ENCODE measurements at places on chromosomes 7 and 10. TPM values are rescaled to one million over a fixed set of nuclear protein-coding genes. Genes with fewer than 3 reads are reported as not detected.

The TSPAN14 gene
- 50.4 TPM for total RNA-seq

The TMEM176A gene
- not detected for total RNA-seq

The GLI3 gene
- total RNA-seq = 4.2 TPM

The OR2F1 gene
- total RNA-seq = not detected

The SPDYE9 gene
- not detected for total RNA-seq

The DMBT1 gene
- 0.27 TPM for total RNA-seq

The TMEM178B gene
- under 0.01 TPM for total RNA-seq

The MYL10 gene
- not detected for total RNA-seq

The GJD4 gene
- total RNA-seq = not detected

The CPN1 gene
- not detected for total RNA-seq

The MMRN2 gene
- total RNA-seq = 24.7 TPM

The PYROXD2 gene
- total RNA-seq = 1.5 TPM

The SRRT gene
- 90.3 TPM for total RNA-seq

The SPDYE6 gene
- not detected for total RNA-seq

The GSAP gene
- total RNA-seq = 8.1 TPM

The NPC1L1 gene
- not detected for total RNA-seq

The NPSR1 gene
- not detected for total RNA-seq

The RBM20 gene
- total RNA-seq = not detected

The CDC14C gene
- not detected for total RNA-seq

The DYDC2 gene
- 0.08 TPM for total RNA-seq

The ITIH5 gene
- not detected for total RNA-seq

The ARL4A gene
- total RNA-seq = 29.2 TPM

The ASL gene
- 82.2 TPM for total RNA-seq

The OR2A1 gene
- not detected for total RNA-seq

The ZNF425 gene
- 2.5 TPM for total RNA-seq

The ACBD7 gene
- total RNA-seq = not detected

The MRLN gene
- not detected for total RNA-seq

The HOXA9 gene
- total RNA-seq = 6.8 TPM

The ACSL5 gene
- total RNA-seq = not detected

The CPEB3 gene
- 0.78 TPM for total RNA-seq

The SPAM1 gene
- total RNA-seq = not detected

The ZNF239 gene
- 1.3 TPM for total RNA-seq

The TMEM273 gene
- total RNA-seq = not detected

The ANKRD61 gene
- not detected for total RNA-seq

The TACC2 gene
- total RNA-seq = 21.4 TPM

The SORBS1 gene
- total RNA-seq = 0.08 TPM

The SPDYE1 gene
- total RNA-seq = not detected

The DENND2A gene
- total RNA-seq = 0.91 TPM

The CAMK2B gene
- total RNA-seq = 0.04 TPM

The FAM237B gene
- total RNA-seq = not detected

The LIPN gene
- total RNA-seq = not detected

The PLXNA4 gene
- total RNA-seq = under 0.01 TPM

The SLIT1 gene
- total RNA-seq = not detected

The MYO3A gene
- not detected for total RNA-seq

The PTN gene
- total RNA-seq = not detected

The C10orf105 gene
- total RNA-seq = not detected

The WAPL gene
- 19.7 TPM for total RNA-seq

The ZNF800 gene
- total RNA-seq = 9.8 TPM

The PTER gene
- 11.3 TPM for total RNA-seq

The SOSTDC1 gene
- total RNA-seq = not detected

The TRIM50 gene
- total RNA-seq = not detected

The FIS1 gene
- total RNA-seq = 251 TPM

The OR2F2 gene
- total RNA-seq = not detected

The FRAT1 gene
- total RNA-seq = 1.6 TPM

Measured in hair follicular keratinocyte (primary cell).